Stimulated activated CD8-positive, alpha-beta memory T cell treated with anti-CD3 and anti-CD28 coated beads, Interleukin-15, amount 100 ng/mL, for 4 hours (primary cell): ENCODE measurements at places on chromosomes 1 and 21.

DNA sequence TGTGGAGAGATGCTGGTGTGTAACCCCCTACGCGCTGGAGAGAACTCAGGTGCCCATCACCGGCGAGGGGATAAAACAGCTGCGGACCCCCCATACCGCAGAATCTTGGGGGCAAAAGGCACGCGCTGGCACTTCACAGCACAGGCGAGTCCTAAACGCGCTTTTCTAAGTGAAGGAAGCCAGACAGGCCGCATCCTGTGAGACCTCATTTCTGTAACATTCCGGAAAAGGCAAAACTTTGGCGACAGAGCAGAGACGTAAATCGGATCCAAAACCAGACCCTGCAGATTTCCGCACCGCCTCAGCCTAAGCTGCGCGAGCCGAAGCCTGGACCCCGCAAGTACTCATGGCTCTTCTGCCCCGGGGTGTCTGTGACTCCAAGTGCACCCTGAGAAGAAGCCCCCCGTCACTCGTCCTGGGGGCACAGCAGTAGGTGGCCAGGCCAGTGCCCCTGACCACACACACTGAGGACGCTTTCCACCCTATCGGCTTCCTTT, 60.9 kb downstream of the SLX9 start:
- no peak for DNase-seq

DNA sequence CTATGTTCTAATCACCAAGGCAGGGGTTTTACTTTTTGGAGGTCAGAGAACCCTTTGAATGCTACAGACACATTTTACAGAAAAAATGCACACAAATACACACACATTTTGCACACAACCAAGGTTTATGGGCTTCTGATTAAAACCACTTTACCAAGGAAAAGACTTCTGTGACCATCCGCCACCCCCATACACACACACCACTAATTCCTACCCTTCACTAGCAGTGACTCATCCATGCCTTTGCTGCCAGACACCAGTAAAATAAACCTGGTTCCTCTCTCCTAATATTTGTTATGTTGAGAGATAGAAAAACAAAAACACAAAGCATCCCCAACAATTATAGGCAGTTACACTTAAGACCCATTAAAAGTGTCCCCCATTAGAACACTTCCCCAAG, 12.9 kb downstream of the PIGM start:
- DNase-seq, result no peak

GRCh38 chr1:43549921-43550597, 19.4 kb downstream of the PTPRF start:
- no peak for DNase-seq

GRCh38 chr1:35915693-35916092, 15.2 kb upstream of the AGO3 start:
- no peak for DNase-seq

DNA sequence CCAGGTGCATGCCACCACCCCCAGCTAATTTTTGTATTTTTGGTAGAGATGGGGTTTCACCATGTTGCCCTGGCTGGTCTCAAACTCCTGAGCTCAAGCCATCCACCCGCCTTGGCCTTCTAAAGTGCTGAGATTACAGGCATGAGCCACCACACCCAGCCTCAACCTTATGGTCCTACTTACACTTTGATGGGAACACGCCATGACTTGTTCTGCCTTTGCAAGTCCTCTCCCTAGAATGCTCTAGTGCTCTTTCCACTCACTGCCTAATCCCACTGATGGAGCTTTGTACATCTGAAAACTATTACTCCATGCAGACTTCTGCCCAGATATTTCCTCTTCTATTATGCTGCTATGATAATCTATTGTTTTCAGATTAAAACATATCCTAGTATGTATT, 174.3 kb downstream of the DAB1 start:
- DNase-seq, result no peak

- no peak for DNase-seq
These were observed 55.4 kb downstream of the MATN1 start for GRCh38 chr1:30668024-30668423.

DNA sequence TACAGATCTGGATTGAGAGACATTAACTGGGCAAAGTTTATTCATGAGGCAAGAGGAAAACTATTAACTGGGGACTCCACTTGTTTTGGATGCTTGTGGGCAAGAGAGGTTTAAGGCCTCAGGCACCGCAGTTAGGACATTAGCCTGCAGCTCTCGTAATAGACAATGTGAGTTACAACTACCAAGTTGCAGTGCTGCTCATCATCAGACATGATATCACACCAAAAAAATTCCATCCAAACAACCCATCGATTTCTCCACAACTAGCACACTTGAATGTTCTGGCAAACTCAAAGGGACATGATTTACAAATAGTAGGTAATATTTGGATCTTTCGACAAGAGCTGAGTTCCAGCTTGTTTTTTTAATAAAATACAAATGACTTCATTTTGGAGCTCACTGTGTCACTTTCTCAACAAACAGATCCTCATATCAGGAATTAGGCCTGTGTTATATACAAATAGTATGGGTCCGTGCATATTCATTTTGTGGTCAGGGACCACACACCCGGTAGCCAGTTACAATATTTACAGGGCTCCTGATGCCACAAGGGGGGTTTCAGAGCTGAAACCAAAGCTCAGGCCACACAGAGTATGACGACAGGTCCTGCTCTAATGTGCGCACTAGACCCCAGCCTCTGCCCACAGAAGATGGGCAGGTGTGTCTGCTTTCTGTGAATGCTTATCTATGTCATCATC, 128.0 kb downstream of the TGFBR3 start:
- no peak for DNase-seq

GRCh38 chr1:232473324-232473723, 156.6 kb downstream of the SIPA1L2 start:
- no peak for DNase-seq

GRCh38 chr1:154626456-154627256, 18.7 kb upstream of the ADAR start:
- DNase-seq, result no peak

DNA sequence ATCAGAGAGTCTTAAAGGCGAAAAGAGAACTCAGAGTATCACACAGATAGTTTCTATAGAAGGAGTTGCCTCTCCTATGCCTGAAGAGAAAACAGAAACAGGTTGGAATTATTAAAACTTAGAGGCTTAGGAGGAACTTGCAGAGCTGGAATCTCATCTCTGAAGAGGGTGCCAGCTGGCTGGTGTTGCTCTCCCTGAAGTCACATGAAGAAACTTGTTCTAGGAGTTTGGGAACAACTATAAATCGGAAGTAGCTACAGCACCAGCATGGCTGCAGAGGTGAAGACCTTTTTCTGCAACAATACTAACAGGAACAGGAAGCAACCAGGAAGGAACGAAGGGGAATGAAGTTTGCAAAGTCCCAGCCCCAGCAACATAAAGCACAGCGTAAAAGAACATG, 35.8 kb downstream of the FMO3 start:
- DNase-seq, result no peak

- no peak for DNase-seq
These were observed 36.8 kb downstream of the EVI5 start for GRCh38 chr1:92748138-92748537.

GRCh38 chr1:110726755-110727154, 52.0 kb upstream of the KCNA3 start:
- DNase-seq, result no peak
